ENCODE measurements at places on chromosomes 11 and 22.
A peak's percentile ranks its signal among the peaks of the same experiment; 100 is the strongest.

DNA sequence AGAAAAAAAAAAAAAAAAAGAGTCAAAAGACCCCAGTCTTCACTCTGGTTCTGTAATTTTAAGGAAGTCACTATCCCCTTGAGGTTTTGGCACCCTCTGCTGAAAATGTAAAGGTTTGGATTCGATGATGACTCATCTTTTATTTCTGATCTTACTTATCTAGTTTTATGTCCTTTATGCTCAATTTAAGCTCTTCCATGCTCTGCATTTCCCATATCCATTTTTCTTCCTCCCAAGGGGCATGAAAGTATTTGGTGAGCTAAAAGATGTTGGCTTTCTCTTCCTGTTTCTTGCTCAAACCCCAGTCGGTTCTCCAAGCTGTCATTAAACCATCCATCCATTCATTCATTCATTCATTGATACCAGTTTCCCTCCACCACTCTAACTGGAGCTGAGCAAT lies 61.0 kb upstream of the CDON start:
- peak; percentile 77 for DNase-seq

- DNase-seq: no peak
Measured at GRCh38 chr11:69439127-69439526, 42.3 kb upstream of the LINC01488 start.

- no peak for DNase-seq
Measured at GRCh38 chr22:36237462-36238372, 1.6 kb downstream of the APOL2 start.

GRCh38 chr22:42964994-42965699 lies 49.8 kb downstream of the PACSIN2 start:
- no peak for DNase-seq

GRCh38 chr11:9755561-9756185 lies 91.8 kb downstream of the SWAP70 start:
- no peak for DNase-seq

- DNase-seq: no peak
Measured at GRCh38 chr11:43614214-43614613, 66.3 kb upstream of the HSD17B12 start.

DNA sequence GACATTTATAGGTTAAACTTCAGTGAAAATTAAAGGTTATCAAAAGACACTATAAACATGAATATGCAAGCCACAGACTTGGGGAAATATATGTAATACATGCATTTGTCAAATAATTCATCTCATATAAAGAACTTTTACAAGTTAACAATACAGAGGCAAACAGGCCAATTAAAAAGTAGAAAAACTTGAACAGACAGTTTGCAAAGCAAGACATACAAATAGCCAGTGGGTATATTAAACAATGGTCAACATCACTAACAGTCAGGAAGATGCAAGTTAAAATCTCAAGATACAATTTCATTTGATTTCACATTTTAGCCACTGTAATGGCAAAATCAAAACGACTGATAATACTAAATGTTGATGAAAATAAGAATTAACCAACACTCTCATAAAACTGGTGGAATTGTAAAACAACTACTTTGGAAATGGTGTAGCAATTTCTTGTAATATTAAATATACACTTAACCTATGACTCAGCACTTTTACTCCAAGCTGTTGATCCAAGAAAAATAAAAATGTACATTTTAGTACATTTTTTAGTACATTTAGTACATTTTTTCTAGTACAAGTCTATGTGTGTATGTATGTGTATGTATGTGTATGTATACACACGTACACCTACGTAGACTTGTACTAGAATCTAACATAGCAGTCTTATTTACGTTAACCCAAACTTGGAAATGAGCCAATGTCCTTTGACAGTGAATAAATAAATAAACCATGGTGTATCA lies 62.8 kb downstream of the LRRC74B start:
- DNase-seq: no peak

GRCh38 chr11:114607753-114608459 lies 12.3 kb upstream of the NXPE4 start:
- no peak for DNase-seq

DNA sequence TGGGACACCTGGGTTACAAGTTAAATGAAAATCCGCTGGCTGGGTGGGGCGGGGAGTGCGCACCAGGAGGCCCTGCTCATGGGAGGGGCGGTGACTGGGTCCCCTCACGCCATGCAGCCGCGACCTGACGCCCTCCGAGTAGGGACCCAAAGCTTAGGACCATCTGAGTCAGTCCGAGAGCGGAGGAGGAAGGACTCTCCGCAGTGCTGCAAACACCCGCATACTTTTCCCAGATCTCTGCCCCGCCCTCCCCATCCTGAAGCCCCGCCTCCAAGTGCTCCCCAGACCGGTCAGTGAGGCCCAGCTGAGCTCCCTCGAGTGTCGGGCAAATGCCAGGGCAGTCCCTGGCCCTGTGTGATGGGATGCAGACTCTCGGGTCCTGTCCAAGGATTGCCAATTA lies 6.6 kb upstream of the FLI1 start:
- DNase-seq: no peak

DNA sequence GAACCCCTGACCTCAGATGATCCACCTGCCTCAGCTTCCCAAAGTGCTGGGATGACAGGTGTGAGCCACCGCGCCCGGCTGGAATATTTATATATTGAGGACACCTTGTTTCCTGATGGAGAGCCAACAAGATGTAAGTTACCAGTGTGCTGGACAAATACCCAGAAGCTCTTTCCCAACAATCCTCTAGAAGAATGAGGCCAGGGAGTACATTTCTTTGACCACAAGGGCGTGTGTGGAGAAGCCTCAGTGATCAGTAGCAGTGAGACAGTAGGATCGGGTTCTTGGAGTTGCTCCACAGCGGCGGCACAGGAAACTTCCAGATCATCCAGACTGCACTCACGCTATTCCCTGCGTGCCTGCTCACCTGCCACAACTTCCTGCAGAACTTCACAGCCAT lies 10.3 kb upstream of the POLA2 start:
- no peak for DNase-seq

DNA sequence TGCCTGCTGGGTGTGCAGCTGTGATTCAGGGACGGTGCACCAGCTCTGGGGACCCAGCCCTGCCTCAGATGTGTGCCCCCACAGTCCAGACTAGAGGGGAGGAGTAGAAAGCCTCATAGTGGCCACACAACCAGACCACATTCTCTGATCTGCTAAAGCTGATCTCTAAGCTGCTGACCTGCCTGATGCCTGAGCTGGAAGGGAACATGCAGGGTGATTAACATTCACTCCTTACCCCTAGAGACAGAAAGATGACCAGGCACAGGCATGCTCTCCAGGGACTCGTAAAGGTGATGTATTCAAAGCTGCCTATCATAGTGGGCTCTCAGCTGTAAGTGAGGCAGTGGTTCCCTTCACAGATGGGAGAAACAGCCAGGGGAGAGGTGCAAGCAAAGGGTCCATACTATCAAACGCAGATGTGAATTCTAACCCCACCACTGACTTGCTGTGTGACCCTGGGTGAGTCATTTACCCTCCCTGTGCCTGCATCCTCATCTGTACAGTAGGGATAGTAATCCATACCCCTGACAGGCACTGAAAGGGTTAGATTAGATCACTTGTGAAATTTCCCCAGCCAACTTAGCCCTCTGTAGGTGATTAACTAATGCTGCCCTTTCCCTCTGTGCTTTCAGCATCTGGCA lies 29.0 kb upstream of the LRRC32 start:
- no peak for DNase-seq

DNA sequence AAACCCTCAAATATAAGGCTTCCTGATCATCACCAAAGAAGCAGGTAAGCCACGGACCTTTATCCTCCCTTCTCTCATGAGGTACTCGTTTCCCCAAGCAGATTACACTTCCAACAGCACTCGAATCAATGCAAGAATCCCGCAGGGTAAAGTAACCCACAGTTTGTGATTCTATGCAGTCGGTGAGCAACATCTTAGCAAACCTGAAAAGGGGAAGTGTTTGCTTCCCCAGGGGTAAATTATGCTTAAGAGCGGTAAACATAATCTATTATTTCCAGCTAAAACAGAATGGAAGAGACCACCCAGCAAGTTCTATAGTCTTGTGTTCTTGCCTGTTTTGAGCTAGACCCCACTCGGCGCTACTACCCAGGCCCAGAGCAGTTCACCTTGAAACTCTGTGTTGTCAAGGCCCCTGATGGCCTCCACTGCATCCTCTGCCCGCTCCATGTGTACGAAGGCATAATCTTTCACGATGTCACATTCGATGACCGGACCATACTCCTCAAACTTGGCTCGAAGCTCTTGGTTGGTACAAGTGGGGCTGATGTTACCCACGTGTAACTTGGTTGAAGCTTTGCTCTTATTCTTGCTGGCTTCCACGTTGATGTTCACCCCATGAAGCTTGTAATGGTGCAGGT lies 1.3 kb downstream of the RBM4B start:
- no peak for DNase-seq

DNA sequence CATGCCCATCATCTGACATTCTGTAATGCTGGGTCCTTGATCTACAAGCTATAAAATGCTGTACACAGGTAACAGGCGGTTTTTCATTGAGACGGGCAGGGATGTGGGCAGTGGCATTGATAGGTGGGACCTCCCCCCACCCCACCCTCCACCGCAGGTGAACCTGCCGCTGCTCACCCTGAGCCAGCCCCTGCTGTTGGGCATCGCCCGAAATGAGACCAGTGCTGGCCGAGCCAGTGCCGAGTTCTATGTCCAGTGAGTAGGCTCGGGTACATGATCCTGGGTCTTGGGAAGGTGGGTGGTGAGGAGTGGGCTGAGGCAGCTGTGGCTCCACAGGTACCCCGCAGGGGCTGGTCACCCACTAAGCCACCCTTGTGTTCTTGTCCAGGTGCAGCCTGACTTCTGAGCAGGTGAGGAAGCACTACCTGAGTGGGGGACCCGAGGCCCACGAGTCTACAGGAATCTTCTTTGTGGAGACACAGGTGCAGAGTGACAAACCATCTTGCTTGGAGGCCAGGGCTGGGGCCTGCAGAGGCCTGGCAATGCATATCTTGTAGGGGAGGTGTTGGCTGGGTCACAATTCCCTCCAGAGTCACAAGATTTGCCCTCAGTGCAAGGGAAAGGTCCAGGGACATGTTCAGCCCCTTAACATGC lies 1.1 kb upstream of the DNAJC4 start:
- no peak for DNase-seq

GRCh38 chr11:19079643-19080440 lies 19.3 kb upstream of the MRGPRX2 start:
- DNase-seq: peak; percentile 85

DNA sequence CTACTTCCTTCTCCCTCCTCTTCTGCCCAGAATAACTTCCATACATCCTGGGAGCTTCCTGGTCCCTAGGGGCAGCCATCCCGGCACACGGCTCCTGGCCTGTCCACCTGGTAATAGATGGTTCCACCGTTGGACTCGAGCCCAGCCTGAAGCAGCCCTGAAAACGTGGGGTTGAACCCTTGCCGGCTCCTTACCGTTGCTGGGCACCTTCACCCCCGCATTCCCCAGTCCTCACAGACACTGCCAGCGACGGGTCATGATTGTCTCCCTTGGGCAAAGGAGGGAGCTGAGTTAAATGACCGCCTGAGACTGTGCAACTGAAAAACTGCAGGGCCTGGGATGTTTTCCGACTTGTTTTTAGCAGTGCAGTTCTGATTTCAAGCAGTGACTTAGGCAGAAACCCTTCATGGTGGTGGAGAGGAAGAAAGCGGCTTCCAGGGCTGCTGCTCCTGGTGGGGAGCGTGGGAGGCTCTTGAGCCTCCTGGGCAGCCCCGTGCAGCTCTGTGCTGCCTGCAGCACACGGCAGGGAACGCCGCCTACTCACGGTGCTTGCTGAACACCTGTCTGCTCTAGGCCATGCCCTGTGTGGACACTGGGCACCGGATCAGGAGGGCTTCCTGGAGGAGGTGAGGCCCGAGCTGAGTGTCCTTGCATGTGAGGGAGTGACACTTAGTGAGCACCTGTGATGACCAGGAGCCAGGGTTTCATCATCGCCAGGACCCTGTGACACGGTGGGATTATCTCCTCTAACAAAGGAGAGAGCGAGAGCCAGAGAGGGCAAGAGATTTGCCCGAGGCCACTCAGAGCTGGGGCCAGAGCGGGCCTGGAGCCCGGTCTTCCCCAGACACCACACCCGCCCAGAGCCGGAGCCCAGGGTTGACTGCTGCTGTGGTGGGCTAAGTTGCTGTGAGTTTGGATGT lies 77.4 kb downstream of the FBLN1 start:
- no peak for DNase-seq

- no peak for DNase-seq
Measured at GRCh38 chr11:68954836-68955606, 25.8 kb downstream of the MRGPRD start.
